Caudate nucleus (tissue), 63 donors: ENCODE measurements at places on chromosomes 2 and 18.

- DNase-seq, result peak; percentile 68
Observed at GRCh38 chr2:229586746-229587705, 127.3 kb downstream of the DNER start.

- DNase-seq, result no peak
Observed at GRCh38 chr2:201668402-201668910, 25.2 kb upstream of the TMEM237 start.

DNA sequence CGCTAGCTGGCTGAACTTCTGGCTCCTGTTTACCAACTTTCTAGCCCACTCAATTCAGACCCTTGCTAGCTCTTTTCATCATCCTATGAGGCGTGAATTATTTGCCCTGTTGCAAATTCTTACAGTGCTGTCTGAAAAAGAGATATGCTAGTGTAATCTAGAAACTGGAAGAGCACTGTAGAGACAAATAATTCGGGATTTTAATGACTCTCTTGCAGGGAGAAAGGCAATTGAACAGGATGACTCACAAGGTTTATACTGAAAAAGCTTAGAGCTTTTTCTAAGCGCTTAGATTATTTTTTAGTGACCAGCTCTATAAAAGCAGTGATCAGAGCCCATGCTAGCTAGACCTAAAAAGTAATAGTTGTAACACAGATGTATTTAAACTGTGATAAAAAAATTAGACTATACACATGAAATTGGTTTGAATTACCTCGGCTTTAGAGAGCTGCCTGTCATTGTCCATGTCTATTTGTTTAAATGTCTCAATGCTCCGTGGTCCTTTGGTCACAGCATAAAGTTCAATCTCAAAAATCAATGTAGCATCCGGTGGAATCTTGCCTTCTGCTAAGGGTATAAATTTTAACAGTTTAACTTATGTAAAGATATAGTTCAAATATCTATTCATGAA is 9.1 kb downstream of the FKBP7 start:
- DNase-seq, result no peak

DNA sequence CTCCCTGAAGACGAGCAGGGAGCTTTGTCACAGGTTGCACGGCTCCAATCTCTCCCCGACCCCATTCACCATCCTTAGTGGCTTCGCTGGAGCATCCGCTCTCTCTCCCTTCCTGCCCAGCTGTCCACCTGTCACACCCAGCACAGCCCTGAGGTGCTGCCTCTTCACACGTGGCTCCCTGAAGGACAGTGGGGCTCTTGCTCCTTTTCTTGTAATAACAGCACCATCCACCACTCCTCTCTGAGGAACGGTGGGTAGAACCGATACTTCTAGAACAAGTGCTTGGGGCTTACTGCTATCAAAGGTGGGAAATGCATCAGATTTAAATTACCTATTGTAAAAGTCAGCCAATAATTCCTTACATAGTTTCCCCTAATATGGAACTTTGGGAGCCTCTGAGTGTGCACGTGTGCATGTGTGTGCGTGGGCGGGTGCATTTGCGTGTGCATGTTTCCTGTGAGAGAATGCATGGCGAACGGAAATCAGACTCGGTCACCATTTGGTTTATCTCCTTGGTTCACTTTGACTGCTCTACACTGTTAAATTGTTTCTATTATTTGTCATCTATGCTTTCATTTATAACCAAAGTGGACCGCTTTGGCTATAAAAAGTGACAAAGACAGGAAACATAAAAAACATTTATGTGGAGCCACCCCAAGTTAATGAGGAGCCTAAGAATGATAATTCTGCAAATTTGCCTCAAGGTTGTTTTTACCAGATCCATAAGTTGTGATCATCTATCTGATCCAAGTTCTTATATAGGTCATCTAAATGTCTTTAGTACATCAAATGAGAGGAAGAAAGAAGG is 39.1 kb downstream of the KLHL29 start:
- no peak for DNase-seq

DNA sequence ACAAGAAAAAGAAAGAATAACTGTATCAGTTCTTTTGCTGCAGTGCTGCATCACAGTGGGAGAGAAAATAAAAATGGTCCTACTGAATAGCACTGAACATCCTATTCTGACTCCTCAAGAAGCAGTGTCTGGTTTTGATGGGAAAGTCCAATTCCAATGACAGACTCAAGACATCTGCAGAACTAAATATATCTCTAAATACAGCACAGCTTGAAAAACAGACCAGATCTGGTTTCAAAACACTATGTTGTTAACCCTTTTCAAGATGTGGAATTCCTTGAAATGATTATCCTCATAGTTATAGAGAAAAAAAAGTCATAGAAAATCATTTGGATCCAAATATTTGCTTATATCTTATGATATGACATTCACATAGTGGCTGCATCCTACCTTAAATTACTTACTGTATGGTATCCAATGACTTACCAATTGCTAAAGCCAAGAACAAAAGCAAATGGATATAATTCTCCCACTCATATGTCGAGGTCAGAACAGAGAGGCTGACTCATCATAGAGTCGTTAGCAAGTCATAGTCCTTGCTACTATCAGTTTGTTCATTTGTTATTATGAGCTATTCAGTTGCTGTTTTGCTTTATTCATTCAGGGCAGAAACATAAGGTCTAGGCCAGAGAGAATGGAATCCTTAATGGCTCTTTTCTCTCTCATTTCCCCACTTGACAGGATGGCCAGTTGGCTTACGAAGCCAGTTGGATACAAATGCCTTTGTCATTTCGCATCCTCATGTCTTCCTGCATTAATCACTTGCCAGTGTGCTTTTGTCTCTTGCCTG is 62.5 kb upstream of the ACVR2A start:
- no peak for DNase-seq

GRCh38 chr2:70728128-70728527 is 39.9 kb downstream of the ADD2 start:
- DNase-seq, result no peak
